ENCODE measurements at places on chromosomes 3 and 15.

GRCh38 chr3:154018100-154018696 lies 103.0 kb upstream of the ARHGEF26 start:
- peak; percentile 19 for DNase-seq

GRCh38 chr15:44137750-44138149 lies 57.3 kb downstream of the FRMD5 start:
- DNase-seq, result no peak

DNA sequence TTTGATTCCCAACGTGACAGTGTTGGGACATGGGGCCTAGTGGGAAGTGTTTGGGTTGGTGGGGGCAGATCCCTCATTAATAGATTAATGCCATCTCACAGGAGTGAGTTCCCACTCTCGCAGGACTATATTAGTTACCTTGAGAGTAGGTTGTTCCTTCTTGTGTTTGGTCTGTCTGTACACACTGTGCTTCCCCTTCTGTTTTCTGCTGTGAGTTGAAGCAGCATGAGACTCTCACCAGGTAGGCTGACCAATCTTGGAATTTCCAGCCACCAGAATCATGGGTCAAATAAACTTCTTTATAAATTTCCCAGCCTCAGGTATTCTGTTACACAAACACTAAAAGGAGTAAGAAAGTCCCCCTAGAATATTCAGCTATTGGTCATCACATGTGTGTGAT lies 145.4 kb downstream of the ERC2 start:
- DNase-seq, result no peak

- no peak for DNase-seq
Observed at GRCh38 chr3:133578548-133579191, 5.2 kb downstream of the CDV3 start.

DNA sequence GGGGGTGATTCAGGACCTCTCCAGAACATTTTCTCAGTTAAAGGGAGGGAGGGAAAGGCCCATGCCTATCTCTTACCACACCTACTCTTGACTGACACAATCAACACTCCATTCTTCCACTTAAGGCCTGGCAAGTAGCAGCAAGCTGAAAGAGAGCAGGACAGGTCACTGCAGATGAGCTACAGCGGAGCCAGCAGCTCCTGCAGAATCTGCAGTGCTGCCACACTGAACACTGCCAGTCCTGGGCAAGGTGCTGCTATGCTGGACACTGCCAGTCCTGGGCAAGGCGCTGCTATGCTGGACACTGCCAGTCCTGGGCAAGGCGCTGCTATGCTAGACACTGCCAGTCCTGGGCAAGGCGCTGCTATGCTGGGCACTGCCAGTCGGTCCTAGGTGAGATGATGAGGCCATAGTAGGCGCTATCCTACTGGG lies 143.7 kb downstream of the MYLK start:
- DNase-seq, result no peak

- no peak for DNase-seq
Observed at GRCh38 chr15:34654625-34655024, 71.2 kb upstream of the GOLGA8B start.

Measured in activated naive CD4-positive, alpha-beta T cell treated with Interleukin-2 at 50 U/mL for 16 hours (primary cell).